ENCODE measurements at places on chromosomes 6 and 20.

DNA sequence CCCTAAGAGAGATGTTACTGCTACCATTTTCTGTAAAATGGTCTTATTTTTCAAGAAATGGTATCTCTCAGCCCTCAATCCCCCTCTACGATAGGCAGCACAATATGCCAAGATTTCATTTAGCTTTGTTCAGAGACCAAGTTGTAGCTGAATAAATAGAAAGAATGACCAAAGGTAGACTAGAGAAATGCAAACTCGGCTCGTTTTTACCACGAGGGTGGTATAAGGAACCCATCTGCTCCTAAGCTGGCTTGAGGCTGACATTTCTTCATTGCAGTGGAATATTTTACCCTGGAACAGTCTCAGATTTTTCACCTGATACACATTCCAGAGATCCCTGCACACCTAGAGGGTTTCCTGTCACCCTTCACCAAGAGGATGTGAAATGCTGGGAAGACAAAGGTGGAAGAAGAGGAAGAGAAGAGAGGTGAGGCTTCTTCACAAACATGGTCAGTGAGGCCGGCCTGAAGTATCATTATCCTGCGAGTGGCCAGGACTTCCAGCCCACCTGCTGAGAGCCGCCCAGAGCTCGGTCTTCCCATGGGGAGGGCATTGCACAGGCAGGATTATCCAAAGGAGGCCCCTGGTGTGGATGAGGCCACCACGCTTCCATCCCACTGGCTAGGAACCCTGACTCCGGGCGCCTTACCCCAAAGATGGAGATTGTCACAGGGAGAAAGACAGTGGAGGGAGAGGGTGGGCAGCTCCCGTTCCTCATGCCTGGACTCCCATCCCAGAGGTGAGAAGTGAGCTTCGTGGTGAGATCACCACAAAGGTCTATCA is 57.1 kb upstream of the AFDN start:
- DNase-seq = no peak

DNA sequence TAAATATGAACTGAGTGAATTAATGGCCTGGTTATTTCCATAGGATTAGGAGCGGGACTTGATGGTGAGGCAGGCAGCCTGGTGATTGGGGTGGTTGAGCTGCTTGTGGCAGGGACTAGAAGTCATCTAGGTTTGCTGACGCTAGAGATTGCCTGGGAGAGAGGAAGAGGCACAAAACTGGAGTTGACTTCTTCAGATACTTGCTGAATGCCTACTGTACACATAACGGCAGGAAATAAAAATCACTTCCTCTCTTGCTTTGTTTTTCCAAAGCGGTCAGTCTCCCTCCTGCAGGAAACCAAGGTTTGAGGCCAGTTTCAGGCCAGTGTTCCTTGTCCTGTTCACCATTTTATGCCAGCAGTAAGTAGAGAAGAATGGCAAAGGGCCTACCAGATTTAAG is 36.7 kb upstream of the MYLIP start:
- DNase-seq = no peak

DNA sequence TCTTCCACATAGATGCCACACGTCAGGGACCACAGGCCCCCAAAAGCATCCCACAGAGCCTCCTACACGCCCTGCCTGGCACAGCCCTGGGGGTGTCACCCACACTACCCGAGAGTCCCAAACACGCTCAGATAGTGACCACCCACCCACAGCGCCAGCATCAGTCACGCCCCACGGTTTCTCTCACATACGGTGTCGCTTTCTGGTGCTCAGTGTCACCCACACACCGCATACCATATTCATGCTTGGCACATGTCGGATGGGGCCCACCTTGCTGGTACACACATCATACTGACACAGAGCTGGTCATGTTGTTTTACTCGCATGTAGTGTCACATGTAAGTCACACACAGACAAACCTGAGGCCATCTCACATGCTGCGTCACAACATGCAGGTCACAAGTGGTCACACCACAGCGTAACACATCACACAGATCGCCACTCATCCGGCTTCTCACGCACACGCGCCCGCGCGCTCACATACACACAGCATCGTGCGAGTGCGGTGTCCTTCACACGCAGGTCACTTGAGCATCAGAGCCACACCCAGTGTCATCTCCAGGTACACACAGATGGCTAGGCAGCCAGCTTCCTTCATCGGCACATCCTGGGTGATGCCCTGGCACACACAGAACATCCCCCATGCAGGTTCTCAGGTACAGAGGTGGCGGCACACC is 3.4 kb downstream of the TEAD3 start:
- no peak for DNase-seq

DNA sequence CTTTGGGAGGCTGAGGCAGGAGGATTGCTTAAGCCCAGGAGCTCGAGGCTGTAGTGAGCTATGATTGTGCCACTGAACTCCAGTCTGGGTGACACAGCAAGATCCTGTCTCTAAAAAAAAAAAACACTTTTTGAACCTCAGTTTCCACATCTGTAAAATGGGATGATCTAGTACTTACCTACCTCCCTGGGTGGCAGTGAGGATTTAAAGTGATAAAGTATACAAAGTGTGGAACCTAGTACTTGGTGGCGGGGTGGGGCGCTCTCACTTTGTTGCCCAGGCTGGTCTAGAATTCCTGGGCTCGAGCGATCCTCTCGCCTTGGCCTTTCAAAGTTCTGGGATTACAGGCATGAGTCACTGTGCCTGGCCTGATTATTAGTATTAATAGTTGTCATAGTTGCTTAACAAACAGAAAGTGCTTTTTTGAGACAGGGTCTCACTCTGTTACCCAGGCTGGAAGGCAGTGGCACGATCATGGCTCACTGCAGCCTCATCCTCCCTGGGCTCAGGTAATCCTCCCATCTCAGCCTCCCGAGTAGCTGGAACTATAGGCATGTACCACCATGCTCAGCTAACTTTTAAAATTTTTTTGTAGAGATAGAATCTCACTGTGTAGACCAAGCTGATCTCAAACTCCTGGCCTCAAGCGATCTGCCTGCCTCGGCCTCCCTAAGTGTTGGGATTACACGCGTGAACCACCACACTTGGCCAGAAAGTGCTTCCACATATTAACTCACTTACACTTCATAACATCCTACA is 7.0 kb upstream of the PLTP start:
- DNase-seq = no peak

All from activated CD8-positive, alpha-beta memory T cell treated with anti-CD3 and anti-CD28 coated beads for 1 hour (primary cell).